ENCODE measurements at places on chromosomes 16 and 17.

DNA sequence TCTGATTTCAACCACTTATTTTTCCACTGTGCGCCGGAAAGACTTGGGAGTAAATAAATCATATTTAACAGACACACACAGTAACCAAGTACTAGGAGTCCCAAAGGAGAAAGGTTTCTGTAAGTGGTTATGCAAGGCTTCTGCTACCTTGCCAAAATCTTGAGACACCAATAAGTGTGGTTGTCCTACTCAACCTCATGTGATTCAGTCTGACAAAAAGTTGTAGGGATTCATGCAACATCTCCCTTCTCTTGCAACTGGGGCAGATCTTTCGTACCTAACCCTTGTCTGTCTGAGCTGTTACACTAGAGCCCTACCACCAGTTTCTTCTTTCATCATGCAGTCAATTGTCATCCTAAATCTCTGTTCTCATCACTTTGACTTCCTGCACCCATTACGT is 69.9 kb upstream of the NUDT7 start:
- no peak for DNase-seq

DNA sequence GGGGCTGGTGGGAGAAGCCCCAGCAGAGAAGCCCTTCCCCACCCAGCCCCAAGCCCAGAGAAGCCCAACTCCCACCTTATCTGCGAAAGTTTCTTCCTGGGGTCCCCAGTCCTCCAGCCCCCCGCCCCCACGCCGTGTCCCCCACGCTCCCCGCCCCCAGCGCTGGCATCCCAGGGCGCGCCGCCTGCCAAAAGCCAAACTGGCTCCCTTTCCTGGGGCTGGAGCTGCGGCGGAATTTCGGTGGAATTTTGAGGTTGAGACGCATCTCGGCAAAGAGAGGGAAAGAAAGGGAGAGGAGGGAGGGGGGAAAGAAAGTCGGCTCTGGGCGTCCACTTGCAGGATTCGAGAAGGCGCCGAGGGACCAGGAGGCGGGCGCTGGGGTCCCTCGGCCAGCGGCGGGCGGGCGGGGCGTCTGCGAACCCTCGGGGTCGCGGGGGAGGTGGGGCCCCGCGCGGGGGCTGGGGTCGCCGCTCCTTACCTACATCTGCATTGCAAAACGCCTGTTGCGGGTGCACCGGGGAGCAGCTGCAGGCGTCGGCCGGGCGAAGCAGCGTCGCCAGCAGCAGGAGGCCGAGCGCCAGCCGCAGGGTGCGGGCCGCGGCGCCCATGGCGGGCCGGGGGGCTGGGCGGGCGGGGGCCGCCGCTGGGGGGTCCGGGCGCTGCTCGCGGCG is 571 bp downstream of the TIMP2 start:
- no peak for DNase-seq

- DNase-seq, result no peak
Measured at GRCh38 chr16:82329504-82330192, 159.6 kb upstream of the MPHOSPH6 start.

GRCh38 chr16:80046848-80047247 is 446.3 kb upstream of the MAF start:
- no peak for DNase-seq

DNA sequence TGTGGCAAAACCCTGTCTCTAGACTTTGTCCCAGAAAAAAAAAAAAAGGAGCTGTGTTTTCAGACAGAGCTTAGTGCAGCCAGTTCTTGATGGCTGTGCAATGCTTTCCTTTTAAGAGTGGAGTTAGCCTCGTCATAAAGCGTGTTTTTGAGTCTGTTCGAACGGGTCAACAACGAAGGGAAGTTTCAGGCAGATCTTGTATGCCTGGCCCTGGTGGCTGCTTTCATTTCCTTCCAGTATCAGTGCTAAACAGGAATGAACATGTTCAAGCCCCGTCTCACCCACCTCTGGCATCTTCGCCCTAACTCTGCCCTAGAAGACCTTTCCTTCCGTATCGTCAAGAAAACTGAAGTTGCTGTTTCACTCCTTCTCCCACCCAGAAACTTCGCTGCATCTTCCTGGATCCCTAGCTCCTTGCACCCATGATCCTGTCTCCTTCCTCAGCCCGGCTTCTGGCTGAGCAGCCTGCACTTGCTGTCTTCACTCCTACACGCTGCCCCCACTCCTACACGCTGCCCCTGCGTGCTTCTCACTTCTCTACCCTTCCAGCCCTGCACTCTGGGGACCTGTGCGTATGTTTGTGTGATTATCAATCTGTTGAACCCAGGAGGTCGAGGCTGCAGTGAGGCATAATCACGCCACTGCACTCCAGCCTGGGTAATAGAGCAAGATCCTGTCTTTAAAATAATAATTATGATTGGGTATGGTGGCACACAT is 55.3 kb downstream of the USP10 start:
- no peak for DNase-seq
